ENCODE measurements at places on chromosomes 4 and X.
A peak's percentile ranks its signal among the peaks of the same experiment; 100 is the strongest.

- peak; percentile 7 for DNase-seq
Observed at GRCh38 chr4:138897811-138898226, 117.8 kb upstream of the NOCT start.

DNA sequence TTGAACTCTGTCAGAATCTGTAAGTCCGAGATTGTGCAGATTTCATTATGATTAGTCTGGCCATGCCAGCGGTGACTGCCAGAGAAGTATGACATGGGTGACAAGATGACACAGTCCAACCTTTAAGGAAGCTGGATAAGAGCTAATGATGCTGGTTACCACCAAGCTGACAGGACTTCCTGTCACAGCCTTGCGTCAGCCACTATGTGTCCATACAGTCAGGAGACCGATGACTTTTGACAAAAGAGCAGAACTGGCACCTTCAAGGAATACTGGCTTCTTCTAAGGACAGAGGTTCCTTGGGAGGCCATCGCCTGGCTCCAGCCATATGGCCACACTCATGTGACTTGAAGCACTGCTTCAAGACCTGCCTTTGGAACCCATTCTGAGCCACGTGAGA lies 67.2 kb upstream of the TFDP3 start:
- no peak for DNase-seq

GRCh38 chr4:109119852-109120251 lies 182.6 kb downstream of the COL25A1 start:
- no peak for DNase-seq

GRCh38 chrX:112759966-112760365 lies 80.2 kb upstream of the LHFPL1 start:
- no peak for DNase-seq

- DNase-seq, result no peak
Observed at GRCh38 chr4:186079694-186080093, 10.7 kb downstream of the TLR3 start.

All from HepG2 (cell line).